ENCODE measurements at places on chromosomes 1 and 21. TPM values are rescaled to one million over a fixed set of nuclear protein-coding genes. Genes with fewer than 3 reads are reported as not detected.

- peaks cover 35% of the 10 kb centered on the region for H3K4me1 ChIP-seq
- H3K27ac ChIP-seq: no peak overlapping the region
- no peaks in the 10 kb centered on the region for H3K27me3 ChIP-seq
- no peak for DNase-seq
Observed at GRCh38 chr1:202791077-202791747, 17.0 kb downstream of the KDM5B start.

GRCh38 chr1:198179556-198179981, 22.8 kb downstream of the NEK7 start:
- no peak for DNase-seq
- no peaks in the 10 kb centered on the region for H3K36me3 ChIP-seq
- no peak overlapping the region for H3K4me3 ChIP-seq
- peaks cover 74% of the 10 kb centered on the region for H3K4me1 ChIP-seq
- no peak overlapping the region for H3K27ac ChIP-seq

Gene VCAM1
- total RNA-seq: 1.3 TPM

- no peaks in the 10 kb centered on the region for H3K27me3 ChIP-seq
- no peaks in the 10 kb centered on the region for H3K4me1 ChIP-seq
- no peak overlapping the region for H3K27ac ChIP-seq
Observed at GRCh38 chr21:32044205-32045180, 171.7 kb downstream of the HUNK start.

DNA sequence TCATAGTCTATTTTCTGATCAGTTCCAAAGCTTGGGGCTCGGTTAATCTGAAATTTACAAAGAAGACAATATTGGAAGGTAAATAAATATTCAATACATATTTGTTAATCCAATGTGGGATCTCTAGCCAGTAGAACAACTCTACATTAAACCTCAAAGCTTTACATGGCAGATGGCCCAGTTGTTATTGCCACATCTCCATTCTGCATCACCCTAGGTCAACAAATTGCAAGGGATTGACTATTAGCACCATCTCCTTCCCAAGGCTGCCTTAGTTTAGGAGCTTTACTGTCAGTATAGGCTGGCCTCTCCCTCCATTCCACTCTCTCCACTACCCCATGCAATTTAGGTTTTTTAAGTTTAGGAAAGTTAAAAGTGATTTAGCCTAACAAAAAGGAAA, 69.7 kb downstream of the TTLL7 start:
- no peak for DNase-seq
- no peak overlapping the region for H3K4me3 ChIP-seq
- no peaks in the 10 kb centered on the region for H3K27me3 ChIP-seq
- no peak overlapping the region for H3K27ac ChIP-seq
- H3K36me3 ChIP-seq: no peaks in the 10 kb centered on the region
- H3K4me1 ChIP-seq: peaks cover 24% of the 10 kb centered on the region

DNA sequence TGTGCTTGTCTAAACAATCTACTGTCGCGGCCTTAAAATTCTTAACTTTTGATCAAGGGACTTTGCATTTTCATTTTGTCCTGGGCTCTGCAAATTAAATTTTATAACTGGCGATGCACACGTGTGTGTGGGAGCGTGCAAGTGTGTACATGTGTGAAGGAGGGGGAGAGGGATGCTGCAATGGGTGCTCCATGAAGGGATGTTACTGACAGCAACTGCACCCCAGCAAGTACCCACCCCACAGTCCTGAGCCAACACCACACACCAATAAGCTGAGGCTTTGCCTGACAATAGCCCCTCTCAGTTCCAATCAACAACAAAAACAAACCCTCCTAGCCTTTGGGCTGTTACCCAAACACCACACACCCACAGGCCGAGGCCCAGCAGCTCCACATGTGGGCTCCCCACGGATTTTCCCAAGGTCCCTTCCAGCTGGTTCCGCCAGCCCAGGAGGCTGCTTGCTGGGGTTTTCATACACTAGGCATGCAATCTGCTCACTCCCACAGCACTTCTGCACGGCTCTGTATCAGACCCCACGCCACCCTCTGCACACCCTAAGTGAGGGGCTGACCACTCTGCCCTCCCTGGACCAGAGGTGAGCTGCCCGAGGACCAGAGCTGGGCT, 32.8 kb upstream of the IFFO2 start:
- no peaks in the 10 kb centered on the region for H3K4me1 ChIP-seq
- no peaks in the 10 kb centered on the region for H3K27me3 ChIP-seq
- H3K4me3 ChIP-seq: no peak overlapping the region
- H3K27ac ChIP-seq: no peak overlapping the region
